Psoas muscle (tissue), 8 donors: ENCODE measurements at places on chromosomes 2 and 18. TPM values are rescaled to one million over a fixed set of nuclear protein-coding genes. Genes with fewer than 3 reads are reported as not detected.

ATP6V1B1 gene
- total RNA-seq: 0.22 TPM

L3MBTL4 gene
- total RNA-seq: 1.3 TPM

- DNase-seq: no peak
- no peaks in the 10 kb centered on the region for H3K36me3 ChIP-seq
- H3K4me1 ChIP-seq: no peaks in the 10 kb centered on the region
- no peak overlapping the region for H3K27ac ChIP-seq
- H3K4me3 ChIP-seq: no peak overlapping the region
- H3K27me3 ChIP-seq: no peaks in the 10 kb centered on the region
Measured at GRCh38 chr18:37639846-37640245, 74.2 kb upstream of the CELF4 start.

DNA sequence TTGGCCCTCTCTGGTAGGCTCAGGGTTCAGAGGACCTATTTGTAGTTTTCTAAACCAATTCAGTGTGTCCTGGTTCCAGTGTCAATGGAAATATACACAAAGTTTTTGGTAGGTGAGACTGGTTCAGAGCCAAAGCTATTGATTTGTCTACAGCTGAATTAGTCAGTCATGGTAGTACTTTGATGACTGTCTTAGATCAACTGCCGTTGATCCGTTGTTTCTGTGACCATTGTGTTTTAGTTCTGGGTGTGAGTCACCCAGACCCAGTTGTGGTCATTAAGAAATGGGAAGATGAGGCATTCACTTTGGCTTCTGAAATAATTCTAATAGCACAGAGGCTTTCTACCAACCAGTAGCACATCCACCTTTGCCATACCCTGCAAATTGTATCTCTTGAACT is 16.0 kb upstream of the RPE start:
- no peaks in the 10 kb centered on the region for H3K36me3 ChIP-seq
- no peak overlapping the region for H3K4me3 ChIP-seq
- no peak overlapping the region for H3K27ac ChIP-seq
- H3K27me3 ChIP-seq: no peaks in the 10 kb centered on the region

GRCh38 chr18:25453556-25454269 is 101.7 kb upstream of the ZNF521 start:
- no peak for DNase-seq
- H3K36me3 ChIP-seq: no peaks in the 10 kb centered on the region
- no peaks in the 10 kb centered on the region for H3K27me3 ChIP-seq
- no peak overlapping the region for H3K27ac ChIP-seq

MERTK gene
- 2.9 TPM for total RNA-seq

DNA sequence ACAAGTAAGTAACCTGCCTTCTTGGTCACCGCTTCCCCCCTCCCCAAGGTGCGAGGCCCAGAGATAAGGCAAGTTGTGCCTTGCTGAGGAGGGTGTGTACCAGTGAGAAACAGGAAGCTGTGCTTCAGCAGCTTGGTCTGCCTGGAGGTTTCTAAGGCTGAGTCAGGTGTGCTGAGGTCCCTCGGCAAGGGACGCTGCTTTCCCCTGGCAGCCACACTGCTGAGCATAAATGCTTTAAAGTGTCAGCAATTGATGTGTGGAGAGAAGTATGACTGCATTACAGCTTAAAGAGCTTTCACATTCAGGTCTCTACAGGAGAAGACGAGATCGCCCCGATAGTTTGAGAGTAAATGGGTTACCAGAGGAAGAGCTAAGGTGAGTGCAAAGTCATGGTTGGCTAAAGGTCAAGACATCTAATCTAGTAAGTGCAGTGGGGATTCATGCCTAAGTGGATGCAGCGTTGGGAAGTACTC is 86.9 kb downstream of the LIMS1 start:
- peaks cover 32% of the 10 kb centered on the region for H3K4me1 ChIP-seq
- peak overlapping the region; percentile 46 for H3K27ac ChIP-seq
- H3K36me3 ChIP-seq: no peaks in the 10 kb centered on the region
- H3K4me3 ChIP-seq: peak overlapping the region; percentile 24
- DNase-seq: no peak

ANKRD30BL gene
- total RNA-seq: not detected

TRIM54 gene
- 409 TPM for total RNA-seq

MC2R gene
- total RNA-seq: 0.48 TPM

DNA sequence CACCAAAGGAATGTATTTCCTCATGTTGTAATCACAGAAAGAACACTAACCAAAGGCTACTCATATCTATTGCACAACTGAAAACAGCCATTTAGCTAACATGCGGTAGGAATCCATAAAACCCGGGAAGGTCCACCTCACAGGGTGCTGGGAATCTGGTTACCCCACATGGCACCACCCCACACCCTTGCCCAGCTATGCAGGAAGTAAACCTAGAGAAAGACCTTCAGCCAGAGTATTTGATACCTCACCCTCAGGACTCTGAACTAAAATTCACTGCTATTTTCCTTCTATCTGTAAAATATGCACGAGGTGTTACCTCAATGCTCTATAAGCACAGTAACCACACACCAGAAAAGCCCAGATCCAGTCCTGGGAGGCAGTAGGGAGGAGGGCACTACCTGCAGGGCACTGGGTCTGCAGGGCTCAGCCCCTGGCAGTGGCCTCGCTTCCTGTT is 45.8 kb downstream of the PTPN2 start:
- no peak overlapping the region for H3K4me3 ChIP-seq
- H3K27me3 ChIP-seq: no peaks in the 10 kb centered on the region
- peaks cover 12% of the 10 kb centered on the region for H3K4me1 ChIP-seq
- DNase-seq: no peak
- peaks cover 3% of the 10 kb centered on the region for H3K36me3 ChIP-seq

DNA sequence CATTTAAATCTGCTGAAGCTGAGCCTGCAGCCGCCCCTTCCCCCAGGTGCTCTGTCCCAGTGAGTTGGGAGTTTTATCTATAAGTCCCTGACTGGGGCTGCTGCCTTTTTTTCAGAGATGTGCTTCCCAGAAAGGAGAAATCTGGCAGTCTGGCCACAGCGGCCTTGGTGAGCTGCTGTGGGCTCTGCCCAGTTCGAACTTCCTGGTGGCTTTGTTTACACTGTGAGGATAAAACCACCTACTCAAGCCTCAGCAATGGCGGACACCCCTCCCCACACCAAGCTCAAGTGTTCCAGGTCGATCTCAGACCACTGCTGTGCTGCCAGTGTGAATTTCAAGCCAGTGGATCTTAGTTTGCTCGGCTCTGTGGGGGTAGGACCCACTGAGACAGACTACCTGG is 97.3 kb downstream of the ACAA2 start:
- no peaks in the 10 kb centered on the region for H3K27me3 ChIP-seq
- H3K36me3 ChIP-seq: no peaks in the 10 kb centered on the region
- no peak for DNase-seq
- H3K4me3 ChIP-seq: no peak overlapping the region

DNA sequence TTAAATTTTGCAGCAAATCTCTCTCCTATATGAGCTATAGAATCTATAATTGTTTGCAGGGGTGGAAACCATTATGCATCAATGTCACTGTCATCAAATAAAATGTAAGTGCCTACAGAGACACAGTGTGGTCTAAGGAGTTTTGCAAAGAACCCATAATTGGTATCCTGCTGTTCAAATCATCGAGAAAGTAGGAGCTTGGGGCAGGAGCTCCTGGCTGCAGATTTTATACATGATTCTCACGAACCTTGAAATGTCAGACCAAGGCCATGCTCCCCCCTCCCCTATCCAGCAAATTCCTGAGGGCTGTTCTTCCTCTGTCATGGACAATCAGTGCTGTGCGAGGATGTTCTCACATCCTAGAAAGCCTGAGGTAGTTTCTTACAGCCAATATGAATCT is 119.5 kb upstream of the CYRIA start:
- H3K27me3 ChIP-seq: no peaks in the 10 kb centered on the region
- H3K4me3 ChIP-seq: no peak overlapping the region
- no peaks in the 10 kb centered on the region for H3K36me3 ChIP-seq
- no peaks in the 10 kb centered on the region for H3K4me1 ChIP-seq
- no peak for DNase-seq

DNA sequence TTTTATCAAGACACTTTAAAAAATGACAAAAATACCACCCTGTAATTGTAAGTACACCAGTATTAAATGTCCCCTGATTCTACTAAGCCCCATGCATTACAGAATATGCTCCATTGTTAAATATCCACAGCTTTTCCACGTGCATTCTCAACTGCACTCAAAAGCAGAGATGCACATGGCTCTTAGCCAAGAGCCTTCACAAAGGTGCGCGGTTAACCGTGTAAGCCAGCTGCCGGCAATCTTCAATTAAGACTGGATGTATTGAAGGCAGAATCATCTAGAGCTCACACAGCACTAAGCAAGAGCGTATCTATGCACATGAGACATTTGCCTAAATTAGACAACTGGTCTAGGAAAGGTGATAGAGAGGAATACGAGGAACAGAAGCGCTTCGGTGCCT is 278.3 kb downstream of the NAPG start:
- H3K36me3 ChIP-seq: no peaks in the 10 kb centered on the region
- no peak overlapping the region for H3K4me3 ChIP-seq
- H3K27ac ChIP-seq: no peak overlapping the region
- DNase-seq: no peak
- no peaks in the 10 kb centered on the region for H3K27me3 ChIP-seq

UGT1A3 gene
- not detected for total RNA-seq

GRCh38 chr18:29185801-29186200 is 1008.9 kb upstream of the CDH2 start:
- H3K4me1 ChIP-seq: no peaks in the 10 kb centered on the region
- no peaks in the 10 kb centered on the region for H3K36me3 ChIP-seq
- no peaks in the 10 kb centered on the region for H3K27me3 ChIP-seq
